ENCODE measurements at places on chromosomes 12 and 14.

- DNase-seq = peak; percentile 93
Measured at GRCh38 chr12:12032851-12033797, 37.6 kb upstream of the BCL2L14 start.

DNA sequence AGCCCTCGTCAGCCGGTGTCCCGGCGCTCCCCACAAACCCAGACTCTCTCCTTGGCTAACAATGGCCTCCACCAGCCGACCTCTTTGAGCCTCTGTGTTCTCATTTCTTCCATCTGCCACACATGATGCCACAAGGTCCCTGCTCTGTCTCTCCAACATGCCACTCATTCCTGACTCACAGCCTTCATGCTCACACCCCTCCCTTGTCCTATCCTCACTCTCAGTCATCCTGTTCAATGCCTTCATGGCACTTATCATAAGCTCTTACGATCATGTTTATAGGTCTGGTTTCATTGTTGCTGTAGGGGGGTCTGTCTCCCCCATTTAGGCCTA is 9.6 kb upstream of the SERPINA11 start:
- no peak for DNase-seq

DNA sequence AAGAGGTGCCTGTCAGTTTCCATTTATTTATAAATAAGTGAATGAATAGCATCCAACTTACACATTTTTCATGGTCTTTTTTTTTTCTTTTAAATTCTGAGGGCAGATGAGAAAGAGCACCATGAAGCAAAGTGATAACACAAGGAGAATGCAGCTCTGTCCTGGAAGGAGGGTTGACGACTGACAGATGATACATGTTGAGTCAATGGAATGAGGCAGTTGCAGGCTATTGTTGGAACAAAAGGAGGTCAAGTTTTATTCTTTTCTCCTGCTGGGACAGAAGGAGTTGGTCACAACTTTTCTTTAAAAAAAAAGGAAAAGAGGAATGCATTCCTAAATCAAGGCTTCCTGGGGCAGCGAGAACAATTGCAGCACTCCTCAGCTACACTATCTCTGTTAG is 119.9 kb upstream of the PLEKHG7 start:
- no peak for DNase-seq

DNA sequence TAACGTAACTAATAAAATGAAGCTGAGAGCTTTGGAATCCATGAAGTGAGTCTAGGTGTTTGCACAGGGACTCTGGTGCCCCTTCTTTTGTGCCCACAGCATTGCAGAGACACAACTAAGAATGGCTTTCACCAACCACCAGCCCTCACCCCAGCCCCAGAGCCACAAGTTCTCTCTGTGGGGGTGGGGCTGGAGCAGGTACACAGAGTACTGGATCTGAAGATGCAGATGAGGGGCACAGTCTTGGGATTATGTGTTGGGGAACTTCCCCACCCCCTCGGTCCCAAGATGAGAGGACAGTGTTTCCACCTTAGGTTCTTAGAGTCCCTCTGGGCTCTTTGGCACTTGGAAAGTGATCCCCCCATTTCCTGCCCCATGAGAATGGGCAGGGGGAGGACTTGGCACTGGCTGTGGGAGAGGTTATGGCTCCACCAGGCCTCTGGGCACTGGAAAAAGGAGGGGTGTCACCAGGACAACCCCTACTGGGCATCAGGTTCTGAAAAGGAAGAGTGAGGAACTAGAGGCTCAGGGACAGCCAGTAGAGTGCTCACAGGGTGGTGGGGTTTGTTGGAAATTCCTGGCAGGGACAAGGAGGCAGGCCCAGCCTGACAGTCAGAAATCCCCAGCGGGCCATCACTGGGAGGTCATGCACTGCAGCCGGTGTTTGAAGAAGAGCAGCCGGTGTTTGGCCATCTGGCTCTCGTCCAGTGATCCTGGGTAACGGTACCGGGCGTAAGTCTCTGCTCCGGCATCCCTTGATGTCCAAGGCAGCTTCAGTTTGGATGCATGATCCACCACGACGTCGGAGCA is 6.7 kb downstream of the B4GALNT1 start:
- no peak for DNase-seq

DNA sequence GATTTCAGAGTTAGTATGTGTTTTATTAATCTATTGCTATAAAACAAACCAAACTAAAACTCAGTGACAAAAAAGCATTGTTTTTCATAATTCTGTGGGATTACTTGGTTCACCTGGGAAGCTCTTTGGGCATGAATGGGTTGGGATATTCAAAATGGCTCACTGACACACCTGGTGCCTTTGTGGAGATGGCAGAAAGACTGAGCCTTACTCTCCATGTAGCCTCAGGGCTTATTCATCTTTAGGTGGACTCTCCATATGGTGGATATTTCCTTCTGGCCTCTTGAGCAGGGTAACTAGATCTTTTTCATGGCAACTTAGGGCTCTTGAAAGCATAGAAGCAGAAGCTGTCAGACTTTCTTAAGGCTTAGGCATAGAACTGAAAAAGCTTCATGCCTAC is 1102.8 kb upstream of the SEL1L start:
- DNase-seq = no peak

DNA sequence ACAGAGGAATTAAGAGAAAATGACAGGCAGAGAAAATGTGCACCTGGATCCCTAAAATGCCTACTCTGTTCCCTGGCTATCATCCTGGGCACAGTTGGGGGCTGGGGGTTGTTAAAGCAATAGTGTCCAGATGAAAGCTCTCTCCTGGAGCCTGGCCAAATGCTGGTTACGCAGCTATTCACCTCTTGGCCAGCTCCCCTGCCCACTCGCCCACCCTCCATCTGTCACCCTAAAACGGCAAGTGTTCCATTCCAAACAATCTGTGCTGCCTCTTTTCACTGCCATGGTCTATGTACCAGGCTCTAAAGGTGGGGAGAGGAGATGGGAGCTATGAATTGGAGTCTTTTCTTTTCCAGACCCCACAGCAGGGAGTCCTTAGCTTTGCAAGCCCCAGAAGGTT is 24.7 kb upstream of the NPFF start:
- DNase-seq = no peak

- no peak for DNase-seq
Measured at GRCh38 chr12:4133636-4134447, 139.7 kb upstream of the CCND2 start.

DNA sequence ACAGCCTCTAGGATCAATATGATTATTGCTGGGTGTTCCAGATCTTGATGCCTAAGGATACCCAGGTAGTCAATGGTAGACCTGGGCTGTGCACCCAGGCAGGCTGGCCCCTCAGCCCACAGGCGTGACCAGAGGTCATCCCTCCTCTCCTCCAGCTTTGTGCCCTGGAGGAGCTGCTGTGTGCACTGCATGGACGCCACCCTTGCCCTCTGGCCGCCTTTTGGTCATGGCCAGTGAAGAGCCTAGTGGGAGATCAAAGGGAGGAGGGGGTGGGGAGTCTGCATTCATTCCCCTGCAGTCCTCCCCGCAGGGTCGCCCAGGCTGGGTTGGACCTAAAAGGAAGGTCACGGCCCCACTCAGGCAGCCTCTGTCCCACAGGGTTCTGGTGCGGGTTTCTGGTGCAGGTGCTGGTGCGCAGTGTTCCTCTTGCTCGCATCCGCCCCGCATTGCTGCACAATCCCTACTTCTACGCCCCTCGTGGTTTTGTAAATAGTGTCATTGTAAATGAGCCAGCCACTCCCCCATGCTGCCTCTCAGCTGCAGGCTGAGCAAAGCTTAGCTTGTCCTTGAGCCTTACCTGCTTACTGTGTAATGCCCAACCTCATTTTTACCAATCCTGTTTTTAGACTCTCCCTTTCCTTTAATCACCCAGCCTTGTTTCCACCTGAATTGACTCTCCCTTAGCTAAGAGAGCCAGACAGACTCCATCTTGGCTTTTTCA is 55.3 kb downstream of the PSMA6 start:
- no peak for DNase-seq

DNA sequence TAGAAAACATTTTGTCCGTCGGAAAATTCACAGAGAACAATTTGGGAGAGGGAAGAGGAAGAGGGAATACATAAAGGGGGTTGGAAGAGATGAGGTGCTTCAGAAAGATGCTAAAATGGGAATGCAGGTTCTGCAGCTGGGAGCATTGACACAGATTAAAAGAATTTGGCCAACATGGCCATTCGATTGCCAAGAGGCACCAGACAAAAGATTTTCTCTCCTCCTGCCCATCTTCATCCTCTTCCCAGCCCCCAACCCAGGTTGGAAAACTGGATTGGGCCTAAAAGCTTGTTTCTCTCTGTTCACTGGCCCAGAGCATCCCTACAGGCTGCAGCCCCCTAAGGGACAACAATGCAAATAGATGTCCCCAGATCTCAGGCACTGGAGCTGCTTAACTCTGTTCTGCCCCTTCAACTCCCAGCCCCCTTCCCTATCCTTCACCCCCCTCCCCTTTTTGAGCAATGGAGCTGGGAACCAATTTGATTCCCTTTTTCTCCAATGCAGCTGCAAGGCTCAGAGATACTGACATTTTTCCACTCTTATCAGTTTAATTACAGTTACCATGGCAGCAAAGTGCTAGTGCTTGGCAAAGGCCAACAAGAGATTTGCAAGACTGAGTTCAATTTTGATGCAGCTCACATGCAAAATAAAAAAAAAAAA is 1.9 kb downstream of the LMO3 start:
- no peak for DNase-seq

DNA sequence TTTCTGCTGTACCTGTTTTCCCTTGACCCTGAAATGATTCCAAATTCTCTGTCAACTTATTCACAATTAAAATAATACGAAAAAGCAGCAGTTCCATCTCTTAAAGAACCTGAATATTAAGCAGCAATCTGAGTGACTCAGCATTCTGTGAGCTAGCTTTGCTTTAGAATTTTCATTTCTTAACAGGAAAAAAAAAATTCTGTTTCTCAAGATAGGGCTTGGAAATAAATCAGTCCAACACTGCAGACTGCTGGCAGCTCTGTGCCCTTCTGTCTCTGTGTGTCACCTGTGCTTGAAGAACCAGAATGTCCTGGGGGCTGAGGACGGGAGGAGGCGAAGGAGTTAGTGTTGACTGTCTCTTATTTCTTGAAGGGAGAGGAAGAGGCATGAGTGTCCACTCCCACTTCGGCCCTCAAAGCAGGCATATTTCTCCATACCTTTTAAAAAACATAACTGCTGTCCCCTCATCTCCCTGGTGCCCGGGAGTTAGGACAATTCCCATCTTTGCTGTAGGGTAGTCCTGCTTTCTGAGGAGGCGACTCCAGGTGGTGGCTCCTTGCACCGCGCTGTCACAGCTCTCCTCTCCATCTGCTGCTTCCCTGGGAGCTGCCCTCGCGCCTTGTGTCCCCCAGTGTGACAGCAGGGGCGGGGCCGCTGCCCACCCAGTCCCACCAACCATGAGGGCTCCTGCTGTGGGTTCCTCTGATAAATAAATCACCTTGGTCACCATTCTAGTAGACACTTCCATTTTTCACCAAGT is 203.1 kb downstream of the CALM1 start:
- no peak for DNase-seq

GRCh38 chr12:28191051-28192048 is 1.1 kb downstream of the CCDC91 start:
- peak; percentile 27 for DNase-seq

GRCh38 chr12:95739561-95740313 is 50.8 kb downstream of the NTN4 start:
- DNase-seq = no peak

- no peak for DNase-seq
Measured at GRCh38 chr14:90308561-90308960, 23.2 kb downstream of the NRDE2 start.

DNA sequence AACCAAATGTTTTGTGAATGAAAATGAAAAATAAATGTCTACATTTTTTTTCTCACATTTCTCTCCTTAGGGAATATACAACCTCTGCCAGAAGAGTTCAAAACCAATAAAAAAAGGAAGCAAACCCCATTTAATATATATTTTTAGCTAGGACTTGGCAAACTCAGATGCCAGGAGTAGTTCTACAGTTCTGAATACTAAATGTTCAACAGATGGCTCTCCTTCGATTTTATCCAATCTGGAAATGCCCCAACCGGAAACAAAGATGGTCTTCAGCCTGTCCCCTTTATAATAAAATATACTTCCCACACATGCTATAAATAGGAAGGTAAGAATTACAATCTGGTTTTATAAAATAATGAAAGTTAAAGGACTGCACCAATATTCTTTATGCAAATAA is 330.4 kb downstream of the MDGA2 start:
- DNase-seq = no peak
